Gastroesophageal sphincter (tissue), 4 donors: ENCODE measurements at places on chromosomes 2 and 18. TPM values are rescaled to one million over a fixed set of nuclear protein-coding genes. Genes with fewer than 3 reads are reported as not detected.

- no peak for ATAC-seq
Observed at GRCh38 chr2:63962186-63962585, 57.0 kb downstream of the VPS54 start.

The GDF7 gene
- total RNA-seq, result 18.1 TPM

The CARF gene
- total RNA-seq, result 8.6 TPM

DNA sequence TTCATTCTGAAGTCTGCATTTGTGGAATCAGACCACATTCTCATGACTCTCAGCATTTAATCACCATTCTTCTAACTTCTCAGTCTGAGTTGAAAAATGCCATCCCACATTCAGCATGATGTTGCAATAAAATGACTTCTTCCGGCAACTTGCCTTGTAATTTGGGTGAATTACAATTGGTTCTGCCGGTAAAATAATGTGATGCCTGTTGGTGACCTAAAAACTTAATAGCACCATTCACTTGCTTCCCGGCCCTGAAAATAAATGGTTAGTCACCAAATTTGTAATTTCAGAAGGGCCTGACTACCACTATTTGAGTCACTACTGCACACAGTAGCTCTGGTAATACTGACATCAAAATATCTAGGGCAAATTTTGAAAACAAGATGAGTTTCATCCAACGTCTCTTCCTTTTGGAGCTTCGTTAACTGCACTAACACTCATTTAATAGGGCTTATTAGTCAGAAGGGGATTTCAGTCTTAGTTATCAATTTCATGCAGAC, 637.1 kb upstream of the CHAC2 start:
- no peak for ATAC-seq

GRCh38 chr2:232333361-232334135, 45.0 kb upstream of the ALPP start:
- no peak for ATAC-seq

The CHRNG gene
- not detected for total RNA-seq

The CDK5R2 gene
- total RNA-seq, result 0.35 TPM

The GREB1L gene
- 6.2 TPM for total RNA-seq

DNA sequence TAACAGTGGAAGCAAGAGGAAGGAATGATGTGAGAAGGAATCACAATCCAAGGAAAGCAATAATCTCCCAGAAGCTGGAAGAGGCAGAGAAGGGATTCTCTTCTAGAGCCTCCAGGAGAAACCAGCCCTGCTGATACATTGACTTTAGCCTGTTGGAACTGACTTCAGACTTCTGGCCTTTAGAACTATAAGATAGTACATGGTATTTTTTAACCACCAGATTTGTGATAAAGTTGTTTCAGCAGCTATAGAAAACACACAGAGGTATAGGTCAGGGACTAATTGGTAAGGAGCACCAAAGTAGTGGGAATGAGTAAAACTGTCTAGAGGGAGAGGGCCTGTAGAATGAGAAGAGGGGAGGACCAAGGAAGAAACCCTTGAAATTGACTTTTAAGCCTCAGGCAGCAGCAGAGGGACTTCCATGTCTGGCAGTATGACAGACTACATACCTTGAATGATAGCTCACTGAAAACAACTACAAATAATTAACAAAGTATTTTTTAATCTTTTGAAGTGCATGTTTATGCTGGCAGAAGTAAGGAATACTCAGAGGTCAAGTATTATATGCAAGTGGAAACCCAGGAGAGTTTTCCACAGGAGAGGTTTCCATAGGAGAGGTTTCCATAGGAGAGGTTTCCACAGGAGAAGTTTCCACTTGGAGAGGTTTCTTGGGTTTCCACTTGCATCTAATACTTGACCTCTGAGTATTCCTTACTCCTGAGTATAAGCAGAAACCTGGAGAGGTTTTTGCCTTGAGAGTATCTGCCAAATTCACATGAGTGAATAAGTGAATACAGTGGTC, 33.8 kb upstream of the TMEM17 start:
- no peak for ATAC-seq
